ENCODE measurements at places on chromosomes 13 and 19.

GRCh38 chr19:1938071-1938470, 2.9 kb upstream of the CSNK1G2 start:
- DNase-seq: no peak

- DNase-seq: no peak
Measured at GRCh38 chr19:55694656-55695491, 19.8 kb downstream of the EPN1 start.

- DNase-seq: peak; percentile 48
Measured at GRCh38 chr19:39539165-39539517, 820 bp downstream of the EID2 start.

DNA sequence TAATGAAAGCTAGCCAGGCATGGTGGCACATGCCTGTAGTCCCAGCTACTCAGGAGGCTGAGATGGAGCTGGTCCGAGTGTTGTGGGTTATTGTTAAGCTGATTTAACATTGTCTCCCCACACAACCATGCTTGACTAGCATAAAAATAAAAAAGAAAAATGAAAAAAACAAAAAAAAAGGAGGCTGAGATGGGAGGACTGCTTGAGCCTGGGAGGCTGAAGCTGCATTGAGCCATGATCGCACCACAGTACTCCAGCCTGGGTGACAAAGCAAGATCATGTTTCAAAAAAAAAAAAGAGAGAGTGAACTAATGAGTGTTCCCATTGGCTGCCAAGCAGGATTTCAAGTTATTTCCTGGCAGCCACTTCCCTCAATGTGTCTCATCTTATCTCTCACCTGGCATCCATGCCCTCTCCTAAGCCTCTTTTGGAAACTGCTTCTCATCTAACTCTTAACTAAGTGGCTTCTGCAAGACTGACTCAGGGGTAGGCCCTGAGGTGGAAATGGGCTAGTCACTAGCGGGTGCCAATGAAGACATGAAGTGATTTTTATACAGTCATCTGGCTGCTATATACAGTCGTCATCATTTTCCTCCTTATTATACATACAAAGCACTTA, 4.9 kb downstream of the THAP8 start:
- DNase-seq: no peak

DNA sequence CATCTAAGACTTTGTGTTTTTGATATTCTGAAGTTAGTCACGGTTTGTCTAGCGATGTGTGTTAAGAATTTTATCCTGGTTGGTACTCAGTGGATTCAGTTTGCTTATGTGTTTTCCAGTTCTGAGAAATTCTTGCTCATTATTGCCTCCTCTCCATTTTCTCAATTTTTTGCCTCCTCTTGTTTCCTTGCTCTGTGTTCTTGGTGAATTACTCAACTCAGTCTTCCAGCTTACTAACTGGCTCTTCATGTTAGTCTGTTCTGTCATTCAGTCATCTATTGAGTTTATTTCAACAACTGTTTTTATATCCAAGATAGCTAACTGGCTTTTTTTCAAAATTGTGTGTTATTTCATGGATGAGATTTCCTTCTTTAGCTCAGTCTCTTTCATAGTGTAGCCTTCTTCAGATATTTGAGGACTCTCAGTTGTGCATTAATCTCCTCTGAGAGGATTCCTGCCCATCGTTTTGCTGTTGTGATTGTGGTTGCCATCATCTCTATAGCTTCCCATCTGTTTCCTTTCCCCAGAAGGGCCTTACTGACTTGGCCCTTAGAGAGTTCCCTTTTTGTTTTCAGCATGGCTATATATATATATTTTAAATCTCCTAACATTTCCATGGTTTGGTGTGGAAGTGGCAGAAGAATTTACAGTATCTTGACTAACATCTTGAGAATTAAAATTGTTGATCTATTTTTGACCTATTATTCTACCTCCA, 6.2 kb downstream of the SETDB2 start:
- DNase-seq: no peak

GRCh38 chr13:87919956-87920355, 248.8 kb downstream of the SLITRK5 start:
- no peak for DNase-seq

- DNase-seq: no peak
Measured at GRCh38 chr13:45966715-45967114, 85.8 kb downstream of the ZC3H13 start.

DNA sequence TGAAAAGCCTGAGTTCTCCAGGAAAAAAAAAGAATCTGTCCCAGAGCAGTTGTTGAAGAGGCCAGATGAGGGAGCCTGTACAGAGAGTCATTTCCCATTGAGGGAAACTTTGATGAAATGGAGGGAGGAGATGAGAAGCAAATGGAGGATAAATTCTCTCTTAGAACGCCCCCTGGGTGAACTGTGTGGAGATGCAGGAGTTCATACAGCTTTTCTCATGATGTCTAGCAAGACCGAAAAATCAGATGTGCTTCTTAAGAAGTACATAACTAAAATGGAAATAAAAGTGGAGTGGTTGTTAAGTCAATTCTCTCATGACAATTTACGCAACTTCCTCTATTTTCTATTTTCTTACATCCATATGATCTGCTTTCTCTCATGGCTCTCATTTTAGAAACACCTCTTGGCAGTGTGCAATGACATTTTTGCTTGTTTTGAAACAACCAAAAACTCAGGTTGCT, 1263.1 kb downstream of the PCDH9 start:
- DNase-seq: peak; percentile 4

DNA sequence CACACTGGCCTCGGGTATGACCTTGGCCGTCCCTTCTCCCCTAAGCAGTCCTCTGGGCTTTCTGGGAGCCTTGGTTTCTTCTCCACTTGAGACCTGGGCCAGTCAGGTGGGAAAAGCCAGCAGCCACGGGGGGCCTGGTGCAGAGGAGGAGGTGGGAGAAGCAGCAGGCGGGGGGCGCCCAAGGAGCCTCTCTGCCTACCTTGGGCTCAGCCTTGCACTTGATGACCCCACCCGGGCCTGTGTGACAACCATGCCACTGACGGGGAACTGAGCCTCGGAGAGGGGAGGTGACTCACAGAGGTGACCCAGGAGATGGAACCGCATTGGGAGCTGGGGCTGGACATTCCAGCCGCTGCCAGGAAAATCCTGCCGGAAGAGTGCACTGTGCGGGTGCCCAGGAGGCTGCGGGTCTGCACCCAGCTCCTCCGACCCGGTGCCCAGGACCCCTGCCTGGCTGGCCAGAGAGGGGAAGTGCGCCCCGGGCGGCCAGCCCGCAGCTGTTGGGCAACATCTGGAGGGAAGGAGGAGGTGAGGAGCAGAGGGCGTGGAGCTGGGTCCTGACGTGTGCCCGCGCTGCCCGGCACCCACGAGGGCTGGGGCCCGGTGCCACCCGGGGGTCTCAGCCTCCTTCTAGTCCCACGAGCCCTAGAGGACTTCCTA, 23.4 kb upstream of the SLC7A10 start:
- DNase-seq: peak; percentile 52

- no peak for DNase-seq
Measured at GRCh38 chr13:72523593-72523992, 203.8 kb downstream of the MZT1 start.

DNA sequence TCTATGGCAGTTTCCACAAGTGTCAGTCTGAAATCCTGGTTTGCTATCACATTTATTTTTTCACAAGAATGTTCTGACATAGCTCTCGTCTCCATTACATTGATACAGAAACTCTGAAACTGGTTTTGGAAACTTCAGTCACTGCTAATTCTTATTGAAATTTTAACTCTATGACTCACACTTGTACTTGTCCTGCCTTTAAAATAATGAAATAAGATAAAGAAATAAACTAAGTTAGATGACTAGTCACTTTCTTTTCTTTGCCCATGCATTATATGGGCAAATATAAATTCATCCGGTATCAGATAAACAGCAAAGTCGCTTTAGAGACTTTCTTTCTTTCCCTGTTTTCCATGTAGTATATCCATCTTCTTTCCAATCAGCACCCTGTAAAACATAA, 257.5 kb downstream of the PCDH9 start:
- DNase-seq: no peak

GRCh38 chr19:55489711-55490477, 1.7 kb downstream of the SSC5D start:
- DNase-seq: no peak

DNA sequence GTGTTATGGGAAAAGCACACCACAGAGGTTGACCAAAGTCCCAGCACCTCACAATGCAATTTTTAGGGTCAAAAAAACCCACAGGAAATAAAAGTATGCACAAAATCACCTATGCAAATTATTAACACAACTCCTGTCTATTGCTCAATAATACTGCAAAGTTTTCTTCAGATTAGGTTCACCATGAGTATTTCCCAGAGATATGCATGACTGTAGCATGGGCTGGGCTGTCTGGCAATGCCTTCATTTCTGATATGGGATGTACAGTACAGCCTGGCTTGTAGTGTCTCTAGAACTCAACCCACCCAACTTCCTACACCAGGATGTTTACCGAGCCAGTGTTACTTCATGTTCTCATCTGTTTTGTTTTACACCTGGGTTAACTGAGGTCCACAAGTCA, 698.7 kb upstream of the ARGLU1 start:
- no peak for DNase-seq
